Stimulated activated CD4-positive, alpha-beta T cell treated with anti-CD3 and anti-CD28 coated beads, Interleukin-1b, Interleukin-23, amount 100 ng/mL, for 1 hour (primary cell): ENCODE measurements at places on chromosomes 12 and 14.

DNA sequence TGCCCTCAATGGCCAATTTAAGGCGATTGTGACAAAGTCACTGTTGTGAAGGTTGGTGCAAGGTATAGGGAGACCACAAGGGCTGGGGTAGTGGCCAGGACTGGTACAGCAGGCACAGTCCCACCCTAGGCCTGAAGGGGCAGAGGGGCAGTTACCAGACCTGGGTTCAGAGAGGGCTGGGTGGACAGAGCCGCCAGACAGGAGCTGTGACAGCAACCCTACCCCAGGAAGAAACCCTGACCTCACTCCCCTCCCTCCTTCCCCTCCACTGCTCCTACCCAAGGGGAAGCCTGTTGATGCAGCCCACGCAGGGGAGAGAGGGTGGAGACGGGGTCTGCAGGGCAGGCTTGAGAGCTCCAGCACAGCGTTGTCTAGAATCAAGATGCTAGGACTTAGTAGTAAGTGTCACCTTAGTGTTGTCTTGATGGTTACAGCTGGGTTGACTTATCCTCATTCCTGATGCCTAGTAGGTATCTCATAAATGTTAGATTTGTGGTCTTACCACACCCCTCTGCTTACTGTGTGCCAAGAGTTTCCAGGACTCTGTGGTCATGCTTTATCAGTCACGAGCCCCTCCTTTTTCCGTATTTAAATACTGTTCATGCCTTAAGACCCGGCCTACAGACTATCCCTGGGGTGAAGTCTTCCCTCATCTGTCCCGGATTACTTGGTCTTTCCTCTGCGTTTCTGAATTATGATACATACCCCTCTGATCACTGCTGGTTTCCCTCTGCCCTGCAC is 14.4 kb downstream of the EML1 start:
- no peak for DNase-seq

- DNase-seq: no peak
These were observed 8.4 kb downstream of the DEGS2 start for GRCh38 chr14:100150932-100151587.

- DNase-seq: no peak
These were observed 12.7 kb downstream of the C14orf132 start for GRCh38 chr14:96051642-96052540.

- DNase-seq: no peak
These were observed 368.7 kb upstream of the PRICKLE1 start for GRCh38 chr12:42958291-42958674.

DNA sequence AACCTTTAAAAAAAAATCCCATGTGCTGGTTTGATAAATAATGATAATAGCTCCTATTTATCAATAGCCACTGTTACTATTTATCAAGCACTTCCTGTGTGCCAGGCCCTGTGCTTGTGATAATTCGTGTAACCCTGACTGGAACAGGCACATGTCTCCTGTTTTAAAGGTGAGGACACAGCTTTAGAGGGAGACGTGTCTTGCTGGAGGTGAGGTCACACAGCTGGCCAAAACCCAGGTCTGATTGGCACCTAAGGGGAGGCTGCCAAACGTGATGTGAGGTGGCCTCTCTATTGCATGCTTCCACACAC is 156.6 kb downstream of the VRK1 start:
- no peak for DNase-seq

GRCh38 chr12:108582978-108583770 is 14.7 kb downstream of the TMEM119 start:
- DNase-seq: no peak

DNA sequence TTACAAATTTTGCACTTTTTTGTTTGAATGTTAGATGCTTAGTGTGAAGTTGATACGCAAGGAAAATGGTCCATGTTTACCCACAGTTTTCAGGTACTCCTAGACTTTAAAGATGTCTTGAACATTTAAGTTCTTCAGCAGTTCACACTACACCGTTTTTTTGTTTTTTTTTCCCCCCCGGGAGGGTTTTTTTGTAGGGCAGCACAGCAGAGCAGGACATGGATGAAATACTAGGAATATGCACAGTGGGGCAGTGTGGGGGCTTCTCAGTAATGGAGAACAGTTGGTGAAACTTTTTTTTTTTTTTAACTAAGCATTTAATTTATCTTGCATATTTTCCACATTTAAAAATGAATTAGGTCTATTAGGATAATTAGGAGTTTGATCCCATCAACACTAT is 4.9 kb downstream of the RAN start:
- DNase-seq: no peak

DNA sequence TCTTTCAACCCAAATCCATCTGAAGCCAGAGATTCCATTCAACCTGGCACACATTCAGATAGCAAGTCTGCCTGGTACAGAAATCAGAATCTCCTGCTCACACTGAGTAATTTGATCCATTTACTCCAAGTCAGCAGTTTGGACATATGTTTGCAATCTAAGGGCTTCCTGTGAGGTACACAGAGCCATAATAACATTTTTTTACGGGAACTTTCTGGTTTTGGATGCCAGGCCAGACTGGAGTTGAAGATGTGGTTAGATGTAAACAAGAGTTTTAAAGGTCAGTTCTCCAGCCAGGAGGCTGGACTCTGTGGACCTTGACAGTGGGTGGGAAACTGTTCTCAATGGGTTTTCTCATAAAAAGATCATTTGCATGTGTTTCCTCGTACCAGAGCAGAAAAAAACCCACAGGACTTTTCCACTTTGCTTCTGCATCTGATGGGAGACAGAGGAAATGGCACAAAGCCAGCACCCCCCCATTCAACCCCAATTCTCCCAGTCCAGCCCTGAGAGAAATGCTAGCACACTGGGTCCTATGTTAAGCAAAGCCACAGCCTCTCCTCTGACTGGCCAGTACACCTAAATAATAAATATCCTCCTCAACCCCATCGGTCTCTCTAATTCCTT is 17.7 kb upstream of the TSPAN11 start:
- DNase-seq: no peak

DNA sequence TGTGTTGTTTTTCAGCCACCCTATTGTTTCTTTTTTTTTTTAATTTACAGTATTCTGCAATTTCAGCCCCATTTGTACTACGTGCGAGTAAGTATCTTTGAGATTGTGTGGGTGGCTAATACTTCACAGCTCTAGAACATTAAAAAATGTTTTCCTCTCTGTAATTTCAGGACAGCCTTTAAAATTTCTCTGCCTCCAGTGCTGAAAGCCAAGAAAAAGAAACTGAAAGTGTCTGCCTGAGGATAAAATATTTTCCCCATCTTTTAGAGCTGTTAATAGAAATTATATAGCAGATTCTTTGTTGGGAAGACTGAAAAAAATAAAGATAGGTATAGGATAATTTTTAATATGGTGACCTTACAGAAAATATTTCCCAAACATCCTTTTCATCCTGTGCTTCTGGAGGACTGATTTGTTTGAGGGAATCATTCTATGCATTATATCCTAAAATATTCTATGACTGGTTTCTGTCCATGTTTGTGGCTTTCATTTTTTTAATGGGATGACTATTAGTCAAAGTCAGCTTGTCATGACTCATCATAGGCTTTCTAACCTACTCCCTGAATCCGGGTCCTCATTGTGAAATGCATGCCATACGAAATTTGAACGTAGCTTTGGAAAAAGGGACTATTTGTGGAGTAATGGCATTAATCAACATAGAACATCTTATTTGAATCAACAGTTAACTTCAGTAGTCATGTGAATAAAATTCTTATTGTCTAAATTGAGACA is 10.8 kb upstream of the TCTN2 start:
- no peak for DNase-seq

GRCh38 chr12:70042675-70043074 is 200.6 kb upstream of the CNOT2 start:
- no peak for DNase-seq

GRCh38 chr14:61456720-61457119 is 135.3 kb downstream of the PRKCH start:
- peak; percentile 68 for DNase-seq

GRCh38 chr12:112191840-112192321 is 66.5 kb downstream of the TRAFD1 start:
- DNase-seq: no peak
